ENCODE measurements at places on chromosomes 4 and X. TPM values are rescaled to one million over a fixed set of nuclear protein-coding genes. Genes with fewer than 3 reads are reported as not detected.

- no peak for DNase-seq
Observed at GRCh38 chr4:6892190-6892908, 17.3 kb upstream of the TBC1D14 start.

- no peak for DNase-seq
Observed at GRCh38 chr4:79044141-79044659, 105.0 kb upstream of the PAQR3 start.

GRCh38 chrX:18898492-18898891 is 85.4 kb downstream of the PHKA2 start:
- no peak for DNase-seq

The USP26 gene
- total RNA-seq, result not detected

- no peak for DNase-seq
Observed at GRCh38 chrX:12753366-12753765, 37.8 kb upstream of the PRPS2 start.

GRCh38 chr4:40763228-40763716 is 13.5 kb downstream of the NSUN7 start:
- DNase-seq, result no peak

The CDKN2AIP gene
- total RNA-seq, result 22.0 TPM

GRCh38 chr4:168183717-168184571 is 91.6 kb downstream of the ANXA10 start:
- no peak for DNase-seq

- DNase-seq, result no peak
Observed at GRCh38 chr4:44704673-44705072, 21.7 kb downstream of the GNPDA2 start.
